Stimulated activated CD4-positive, alpha-beta T cell treated with anti-CD3 and anti-CD28 coated beads, Interleukin-1b, Interleukin-23, amount 100 ng/mL, for 4 hours (primary cell): ENCODE measurements at places on chromosomes 11 and 22.

GRCh38 chr11:102384419-102385079, 37.5 kb downstream of the BIRC2 start:
- DNase-seq = no peak

GRCh38 chr11:2235588-2236326, 34.6 kb downstream of the ASCL2 start:
- no peak for DNase-seq

GRCh38 chr22:36636916-36637315, 66.6 kb downstream of the CACNG2 start:
- no peak for DNase-seq

DNA sequence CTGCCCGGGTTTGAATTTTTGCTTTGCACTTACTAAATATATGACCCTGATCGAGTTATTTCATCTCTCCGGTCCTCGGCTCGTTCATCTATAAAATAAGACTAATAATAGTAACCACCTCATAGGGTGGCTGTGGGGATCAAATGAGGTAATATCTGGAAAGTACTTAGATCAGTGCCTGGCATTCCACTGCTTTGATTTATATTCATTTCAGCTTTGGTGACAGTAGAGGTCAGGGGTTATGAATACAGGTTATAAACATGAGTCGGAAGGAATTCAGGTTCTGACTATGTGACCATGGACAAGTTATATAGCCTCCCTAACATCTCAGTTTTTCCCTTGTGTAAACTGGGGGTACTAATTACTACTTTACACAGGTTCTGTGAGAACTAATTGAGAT, 2.9 kb upstream of the TEAD1 start:
- DNase-seq = no peak

- DNase-seq = no peak
Observed at GRCh38 chr22:50530580-50530876, 716 bp upstream of the TYMP start.

- no peak for DNase-seq
Observed at GRCh38 chr22:32992821-32993220, 65.4 kb downstream of the SYN3 start.

DNA sequence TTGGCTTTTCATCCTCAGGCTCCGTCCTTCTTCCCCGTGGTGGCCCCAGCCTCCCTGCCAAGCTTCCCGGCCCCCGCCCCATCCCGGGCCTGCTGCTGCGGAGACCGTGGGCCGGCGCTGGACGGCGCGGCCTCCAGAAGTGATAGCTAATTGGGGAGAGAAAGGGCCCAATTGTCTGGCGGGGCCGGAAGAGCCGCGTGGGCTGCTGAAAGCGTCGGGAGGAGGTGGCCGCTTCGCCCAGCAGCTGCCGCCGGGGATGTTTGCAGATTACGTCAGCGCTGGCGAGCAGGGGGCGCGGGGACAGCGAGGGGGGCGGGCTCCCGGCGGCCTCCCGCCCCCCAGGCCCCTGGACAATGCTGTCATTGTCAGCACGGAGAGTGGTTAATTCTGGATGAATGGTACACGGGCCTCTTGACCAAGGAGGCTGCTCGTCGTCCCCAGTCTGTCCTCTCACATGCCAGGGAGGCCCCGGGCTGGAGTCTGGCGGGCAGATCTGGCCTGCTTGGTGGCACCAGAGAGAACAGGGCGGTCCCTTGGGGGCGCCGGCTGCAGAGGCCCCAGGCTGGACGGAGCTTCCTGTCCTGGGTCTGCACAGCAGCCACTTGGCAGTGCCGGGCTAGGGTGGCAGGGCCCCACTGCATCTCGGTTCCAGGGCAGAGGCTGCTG, 1.6 kb downstream of the SMIM38 start:
- DNase-seq = no peak

DNA sequence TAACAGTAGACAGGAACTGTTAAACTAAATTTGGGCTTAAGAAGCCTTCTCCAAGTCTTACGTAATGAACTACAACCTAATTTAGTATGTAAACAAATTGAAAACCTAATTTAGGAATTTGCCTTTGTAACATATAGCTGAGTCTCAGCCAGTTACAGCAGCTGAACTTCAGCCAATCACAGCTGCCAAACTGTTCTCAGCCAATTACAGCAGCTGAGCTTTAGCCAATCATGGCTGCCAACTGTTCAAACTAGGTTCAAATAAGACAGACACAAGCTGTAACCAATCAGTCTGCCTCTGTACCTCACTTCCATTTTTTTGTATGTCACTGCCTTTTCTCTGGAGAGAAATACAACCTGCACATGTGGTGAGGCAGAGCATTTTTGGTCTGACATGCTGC, 95.0 kb upstream of the CD44 start:
- DNase-seq = no peak

- DNase-seq = no peak
Observed at GRCh38 chr11:70074746-70075145, 3.4 kb upstream of the ANO1 start.

DNA sequence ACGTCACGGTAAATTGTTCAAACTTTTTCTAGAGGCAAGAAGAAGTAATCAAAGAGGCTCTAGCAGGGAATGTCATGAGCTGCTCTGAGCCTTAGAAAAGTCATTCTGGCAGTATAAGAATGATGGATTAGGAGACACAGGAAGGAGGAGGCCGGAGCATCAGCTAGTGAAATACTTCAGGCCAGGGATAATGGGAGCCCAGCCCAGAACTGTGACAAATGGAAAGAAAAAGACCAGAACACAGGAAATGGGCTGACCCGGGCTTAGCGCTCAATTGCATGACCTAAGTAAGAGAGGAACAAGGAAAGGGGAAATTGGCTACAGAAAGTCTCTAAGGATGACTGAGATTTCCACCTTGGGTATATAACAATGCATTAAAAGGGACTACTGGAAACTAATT, 108.6 kb downstream of the LARGE1 start:
- no peak for DNase-seq

- peak; percentile 76 for DNase-seq
Observed at GRCh38 chr11:66386171-66387069, 14.9 kb upstream of the SLC29A2 start.

DNA sequence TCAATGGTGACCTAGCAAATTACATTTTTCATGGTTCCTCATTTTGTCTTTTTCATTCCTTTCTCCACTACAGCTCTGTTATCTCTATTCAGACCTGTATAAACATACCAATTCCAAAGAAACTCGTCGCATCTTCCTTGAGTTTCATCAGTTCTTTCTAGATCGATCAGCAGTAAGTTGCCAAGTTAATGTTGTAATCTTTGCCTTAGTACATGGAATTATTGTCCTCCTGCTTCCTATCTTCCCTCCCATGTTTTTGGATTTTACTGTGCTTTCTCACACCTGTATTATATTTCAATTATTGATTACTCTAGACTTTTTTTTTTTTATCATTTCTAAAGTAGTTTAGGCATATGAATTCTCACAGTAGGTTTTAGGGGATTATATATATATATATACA, 69.5 kb upstream of the GRIK4 start:
- DNase-seq = no peak

GRCh38 chr11:79264284-79264683, 176.5 kb downstream of the TENM4 start:
- no peak for DNase-seq

DNA sequence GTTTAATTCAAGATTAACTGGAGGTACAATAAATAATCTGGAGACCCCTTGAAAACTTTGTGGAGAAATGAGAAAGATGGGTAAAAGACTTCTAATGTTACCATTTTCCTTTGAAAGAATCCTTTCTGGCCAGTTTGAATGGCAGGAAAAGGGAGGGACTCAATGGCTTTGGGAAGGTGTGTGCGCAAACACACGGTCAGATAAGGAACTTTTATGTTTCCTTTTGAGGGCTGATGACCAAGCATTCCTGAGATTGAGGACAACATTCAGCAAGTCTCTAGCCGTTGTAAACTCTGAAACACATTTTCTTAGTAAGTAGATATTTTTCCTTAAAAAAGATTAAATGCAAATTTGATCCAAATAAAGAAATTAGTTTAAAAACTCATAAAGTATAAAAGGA, 909.7 kb upstream of the TENM4 start:
- DNase-seq = no peak

- no peak for DNase-seq
Observed at GRCh38 chr11:32792111-32792947, 2.1 kb downstream of the CCDC73 start.

DNA sequence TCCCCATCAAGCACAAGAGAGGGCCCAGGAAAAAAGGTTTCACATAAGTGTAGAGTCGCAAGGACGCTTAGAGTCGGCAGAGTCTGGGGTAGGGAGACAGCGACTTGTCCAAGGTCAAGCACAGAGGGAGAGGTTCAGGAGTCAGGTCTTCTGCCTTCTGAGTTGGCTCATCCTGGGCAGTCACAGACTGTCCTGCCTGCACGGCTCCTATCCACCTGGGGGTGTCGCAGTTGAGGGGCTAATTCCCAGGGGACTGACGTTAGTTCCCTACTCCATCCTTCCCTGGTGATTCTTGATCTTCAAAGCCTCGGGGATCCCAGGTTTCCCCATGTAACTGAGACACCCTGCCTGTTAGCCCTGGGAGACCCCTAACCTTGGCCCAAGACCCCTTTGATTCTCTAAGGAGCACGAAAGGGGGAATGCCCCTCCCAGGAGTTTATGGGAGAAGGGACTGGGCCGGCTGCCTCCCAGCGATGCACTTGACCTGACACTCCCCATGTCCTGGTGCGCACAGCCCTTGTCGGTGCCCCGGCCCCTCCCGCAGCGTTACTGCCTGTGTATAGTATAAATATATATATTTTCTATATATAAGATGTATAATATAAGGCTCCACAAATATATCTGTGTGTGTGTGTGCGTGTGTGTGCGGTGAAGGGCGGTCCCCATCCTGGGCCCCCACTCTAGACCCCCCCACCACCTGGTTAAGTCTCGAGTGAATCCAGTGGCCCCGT, 14.7 kb upstream of the TAB1 start:
- DNase-seq = no peak

- no peak for DNase-seq
Observed at GRCh38 chr22:33404723-33405122, 346.5 kb upstream of the SYN3 start.
